ENCODE measurements at places on chromosomes 13 and 19.

GRCh38 chr19:50387868-50388245 lies 3.7 kb downstream of the POLD1 start:
- DNase-seq, result no peak

GRCh38 chr13:91544723-91545122 lies 146.3 kb downstream of the GPC5 start:
- DNase-seq, result no peak

- no peak for DNase-seq
Measured at GRCh38 chr19:45920458-45920857, 5.9 kb upstream of the NANOS2 start.

DNA sequence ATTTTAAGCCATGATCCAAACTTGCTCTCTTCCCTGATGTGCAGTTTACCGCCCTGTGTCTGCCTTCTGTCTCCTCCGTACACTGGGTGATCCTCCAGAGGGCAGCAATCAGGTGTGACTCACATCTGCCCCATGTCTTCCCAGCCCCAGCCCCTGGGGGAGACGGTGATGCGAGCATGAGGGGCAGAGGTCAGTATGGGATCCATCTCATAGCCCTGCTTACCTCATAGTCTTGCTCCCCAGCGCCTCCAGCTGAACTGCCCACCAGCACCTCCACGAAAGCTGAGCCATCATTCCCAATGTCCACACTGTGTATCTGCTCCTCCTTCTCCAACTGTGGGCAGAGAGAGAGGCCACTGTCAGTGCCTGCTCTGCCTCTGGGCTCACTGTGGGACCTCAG lies 14.6 kb downstream of the XRCC1 start:
- no peak for DNase-seq

GRCh38 chr13:33174931-33175330 lies 110.6 kb downstream of the STARD13 start:
- DNase-seq, result no peak

DNA sequence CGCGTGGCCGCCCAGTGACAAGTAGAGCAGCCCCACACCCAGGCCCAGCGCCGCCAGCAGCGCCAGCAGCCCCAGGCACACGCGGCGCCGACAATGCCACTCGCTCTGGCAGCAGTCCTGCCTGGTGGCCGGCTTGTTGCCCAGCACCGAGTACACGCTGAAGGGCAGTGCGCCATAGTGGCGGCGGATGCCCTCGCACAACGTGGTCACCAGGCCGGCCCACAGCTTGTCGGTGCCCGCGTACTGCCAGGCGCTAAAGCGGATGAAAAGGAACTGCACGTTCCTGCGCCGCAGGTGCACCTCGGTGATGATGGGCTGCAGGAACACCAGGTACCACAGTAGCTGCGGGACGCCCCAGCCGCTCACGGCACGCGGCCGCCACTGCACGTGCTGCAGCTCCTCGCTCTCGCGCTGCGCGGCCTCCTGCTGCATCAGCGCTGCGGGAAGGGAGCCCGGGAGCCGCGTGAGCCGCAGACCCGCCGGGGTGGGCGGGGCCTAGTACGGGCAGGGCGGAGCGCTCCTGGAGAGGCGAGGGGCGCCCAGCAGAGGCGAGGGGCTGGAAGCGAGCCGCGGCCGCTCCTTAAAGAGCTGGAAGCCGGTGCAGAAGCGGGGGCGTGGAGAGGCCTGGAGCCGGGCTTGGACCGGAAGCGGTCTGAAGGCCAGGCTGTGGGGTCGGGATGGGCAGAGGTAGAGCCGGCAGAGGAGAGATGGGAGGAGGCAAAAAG lies 7.3 kb downstream of the NKPD1 start:
- DNase-seq, result peak; percentile 23

GRCh38 chr19:49930483-49931011 lies 1.2 kb upstream of the NUP62 start:
- no peak for DNase-seq

GRCh38 chr13:90447734-90448101 lies 899.8 kb upstream of the MIR17HG start:
- DNase-seq, result no peak

DNA sequence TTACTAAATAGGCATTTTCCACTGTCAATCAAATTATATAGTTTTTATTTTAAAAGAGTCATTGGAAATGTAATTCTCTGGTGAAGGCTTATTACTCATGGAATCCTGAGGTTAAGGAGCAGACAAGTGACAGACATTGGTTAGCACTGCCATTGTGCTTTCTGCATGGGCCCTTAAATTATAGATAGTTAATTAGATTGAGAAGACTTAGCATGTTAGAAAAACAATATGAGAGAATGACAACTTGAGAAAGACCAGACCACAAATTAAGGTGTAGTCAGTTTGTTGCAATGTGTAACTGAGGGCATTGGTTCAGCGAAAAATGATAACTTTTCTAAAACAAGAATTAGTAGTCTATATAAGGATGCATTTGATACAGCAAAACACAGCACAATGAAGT lies 195.5 kb downstream of the SLITRK6 start:
- DNase-seq, result no peak

GRCh38 chr19:15631817-15632216 lies 8.9 kb upstream of the CYP4F3 start:
- DNase-seq, result no peak

DNA sequence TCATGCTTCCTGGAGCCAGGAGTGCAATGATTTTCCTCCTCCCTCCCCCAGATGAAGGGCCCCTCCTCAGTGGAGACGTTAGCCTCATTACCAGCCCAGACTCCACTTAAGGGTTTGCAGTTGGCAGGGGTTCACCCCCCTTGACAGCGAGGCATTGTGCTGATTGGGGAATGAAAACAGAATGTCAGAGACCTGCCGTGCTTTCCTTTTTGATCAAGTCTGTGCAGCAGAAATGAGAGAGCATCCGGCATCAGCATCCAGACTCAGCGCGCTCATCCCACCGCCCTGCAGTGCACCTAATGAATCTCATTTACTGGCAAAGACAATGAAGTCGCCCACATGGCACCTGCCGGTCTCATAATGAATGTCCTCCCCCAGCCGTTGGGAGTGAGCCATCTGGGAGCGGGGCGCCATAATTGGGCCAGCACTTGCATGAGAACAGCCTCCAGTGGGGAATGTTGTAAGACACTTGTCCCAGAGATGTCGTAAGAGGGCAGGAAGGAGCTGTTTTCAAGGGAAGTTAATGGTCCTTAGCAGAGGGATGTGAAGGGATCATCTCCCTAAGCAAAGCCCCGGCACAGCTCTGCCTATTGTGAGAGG lies 98.3 kb upstream of the UQCRFS1 start:
- no peak for DNase-seq

DNA sequence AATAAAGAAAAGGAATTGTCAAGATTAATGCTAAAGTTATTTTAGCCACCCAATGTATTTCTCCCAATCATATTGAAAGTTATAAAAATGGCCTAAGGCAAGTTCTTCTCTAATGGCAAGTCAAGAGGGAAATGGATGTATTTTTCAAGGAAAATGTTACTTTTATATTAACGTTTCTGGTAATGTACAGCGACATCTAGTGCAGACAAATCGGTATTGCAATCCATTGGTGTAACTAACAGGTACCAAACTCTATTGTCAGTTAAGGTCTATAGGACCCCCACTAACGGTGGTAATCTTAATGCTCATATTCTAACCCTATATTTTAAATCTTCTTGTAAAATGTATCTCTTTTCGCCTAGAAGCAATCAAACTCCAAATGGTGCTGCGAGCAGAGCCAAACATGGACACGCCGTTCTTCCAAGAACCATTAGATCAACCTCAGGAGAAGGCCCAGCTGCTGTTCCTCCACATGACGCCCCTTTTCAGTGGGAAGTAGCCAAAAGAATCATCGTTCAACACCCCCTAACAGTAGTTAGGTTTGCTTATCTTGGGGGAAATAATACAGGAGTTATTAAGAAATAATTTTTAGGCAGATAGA lies 98.5 kb upstream of the PABPC3 start:
- DNase-seq, result peak; percentile 56

DNA sequence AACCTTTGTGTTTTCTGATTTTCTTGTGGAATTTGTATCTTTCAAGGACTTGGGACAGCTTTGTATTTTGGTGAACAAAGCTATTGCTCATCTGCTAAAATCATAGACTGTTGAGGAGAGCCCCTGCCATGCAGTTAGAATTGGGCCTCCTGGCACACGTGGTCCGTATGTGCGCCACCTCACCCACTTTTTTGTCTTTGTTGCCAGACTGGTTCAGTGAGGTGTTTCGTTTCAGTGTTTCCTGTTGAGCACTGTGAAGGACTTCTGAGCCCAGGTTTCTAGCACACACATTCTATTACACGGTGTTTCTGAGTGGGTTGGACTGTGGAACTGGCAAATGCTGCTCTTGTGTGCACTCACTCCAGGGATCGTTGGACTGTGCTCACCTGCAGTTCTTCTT lies 37.6 kb upstream of the RNF113B start:
- no peak for DNase-seq

DNA sequence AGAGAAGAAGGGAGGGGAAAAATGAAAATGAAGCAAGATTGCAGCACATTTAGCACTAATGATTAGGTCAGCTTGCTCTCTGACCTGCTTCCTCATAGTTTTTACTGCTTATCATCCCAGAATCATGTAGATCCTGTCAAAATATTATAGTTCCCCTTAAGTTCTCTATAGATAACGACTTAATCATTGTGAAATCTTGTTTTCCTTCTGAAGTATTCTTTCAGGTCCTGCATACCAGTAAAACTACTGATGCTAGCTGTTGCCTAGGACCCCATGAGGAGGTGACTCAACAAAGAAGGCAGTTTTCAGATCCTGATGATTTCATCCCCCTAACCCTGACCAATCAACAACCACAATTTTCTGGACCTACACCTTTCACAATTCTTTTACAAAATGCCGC lies 1131.7 kb downstream of the SLITRK5 start:
- DNase-seq, result no peak

DNA sequence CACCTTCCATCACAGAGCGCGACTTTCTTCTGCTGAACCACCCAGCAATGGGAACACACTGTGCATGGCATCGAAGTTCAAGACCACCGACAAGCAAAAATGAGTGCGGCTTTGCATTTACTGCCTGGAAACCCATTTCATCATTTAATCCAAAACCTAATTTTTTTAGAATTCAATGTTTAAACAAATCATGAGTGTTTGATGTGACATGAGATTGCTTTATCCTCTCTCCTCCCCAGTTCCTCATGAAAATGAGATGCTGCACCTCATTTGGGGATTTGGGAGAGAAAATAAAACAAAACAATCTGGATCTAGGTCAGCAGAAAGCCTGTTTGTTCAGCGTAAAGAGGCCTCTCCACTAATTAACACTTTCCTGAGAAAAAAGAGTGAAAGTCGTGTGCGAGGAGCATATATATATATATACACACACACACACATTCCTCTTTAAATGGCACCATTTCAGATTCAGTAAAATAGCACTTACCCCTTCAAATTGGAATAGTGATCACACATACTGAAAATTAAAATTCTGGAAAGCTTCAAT lies 126.2 kb downstream of the DCT start:
- DNase-seq, result no peak

DNA sequence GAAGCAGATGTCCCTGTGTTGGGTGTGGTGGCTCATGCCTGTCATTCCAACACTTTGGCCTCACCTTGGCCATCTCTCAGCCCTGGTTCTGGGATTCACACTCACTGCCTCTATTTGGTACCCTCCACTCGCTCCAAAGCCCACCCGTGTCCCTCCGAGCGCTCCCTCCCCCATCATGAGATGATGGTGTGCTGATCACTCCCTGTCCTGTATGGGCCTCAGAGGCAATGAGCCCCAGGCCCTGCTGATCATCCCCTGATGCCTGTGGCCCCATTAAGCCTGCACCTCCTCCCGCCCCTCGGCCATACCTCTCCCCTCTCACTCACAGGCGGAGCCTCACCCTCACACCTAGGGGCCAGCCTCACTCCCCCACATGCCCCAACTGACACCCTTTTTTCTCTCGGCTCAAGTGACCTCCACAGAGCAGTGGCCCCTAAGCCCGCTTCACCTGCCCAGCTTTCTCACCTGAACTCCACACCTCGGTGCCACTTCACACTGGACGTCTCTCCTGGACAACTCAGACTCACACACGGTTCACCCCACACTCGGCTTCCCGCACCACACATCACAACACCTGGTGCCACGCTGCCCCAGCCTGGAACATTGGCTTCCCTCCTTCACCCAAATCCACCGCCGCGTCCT lies 114.5 kb downstream of the STK24 start:
- DNase-seq, result no peak

Measured in pons (tissue), 1 donor.